Cardiac muscle cell (in vitro differentiated cells and primary cell): ENCODE measurements at places on chromosomes 4 and X. TPM values are rescaled to one million over a fixed set of nuclear protein-coding genes. Genes with fewer than 3 reads are reported as not detected.

Gene MAGEB10
- not detected in 2 replicates for polyA plus RNA-seq

Gene NAP1L5
- polyA plus RNA-seq = 2.6 and 5.1 TPM in 2 replicates

Gene TCEAL6
- not detected in 2 replicates for polyA plus RNA-seq

Gene MID2
- 9.9 and 13.9 TPM in 2 replicates for polyA plus RNA-seq

Gene GABRG1
- polyA plus RNA-seq = not detected in 2 replicates

Gene SASH3
- polyA plus RNA-seq = 0.13 and 0.21 TPM in 2 replicates

Gene AFP
- polyA plus RNA-seq = 9.1 TPM in 1 of 2 replicates, not detected in the other

Gene RRAGB
- 44.4 and 45.6 TPM in 2 replicates for polyA plus RNA-seq

Gene FAM9C
- polyA plus RNA-seq = not detected in 2 replicates

Gene BGN
- polyA plus RNA-seq = 1.0 and 2.2 TPM in 2 replicates

Gene LRAT
- 7.6 and 12.6 TPM in 2 replicates for polyA plus RNA-seq

Gene ANOS1
- 10.4 and 17.6 TPM in 2 replicates for polyA plus RNA-seq

Gene CCKAR
- 0.23 TPM in 1 of 2 replicates, not detected in the other for polyA plus RNA-seq

Gene PPP4R3C
- polyA plus RNA-seq = not detected in 2 replicates

Gene GABRQ
- not detected in 2 replicates for polyA plus RNA-seq

Gene PWWP3B
- 19.2 and 26.0 TPM in 2 replicates for polyA plus RNA-seq

Gene TBC1D25
- polyA plus RNA-seq = 9.9 and 18.1 TPM in 2 replicates

Gene TCEANC
- 3.5 and 4.7 TPM in 2 replicates for polyA plus RNA-seq

Gene NUDT6
- polyA plus RNA-seq = 25.0 and 26.3 TPM in 2 replicates

Gene AADAT
- polyA plus RNA-seq = 17.4 and 19.6 TPM in 2 replicates

Gene SERTM2
- 11.9 and 12.7 TPM in 2 replicates for polyA plus RNA-seq

Gene CT55
- polyA plus RNA-seq = not detected in 2 replicates

Gene PHF8
- 9.4 and 12.3 TPM in 2 replicates for polyA plus RNA-seq

Gene MAP3K15
- 1.9 and 2.8 TPM in 2 replicates for polyA plus RNA-seq

Gene RCHY1
- 29.6 and 52.5 TPM in 2 replicates for polyA plus RNA-seq

Gene LGI2
- polyA plus RNA-seq = 8.7 and 12.6 TPM in 2 replicates
